ENCODE measurements at places on chromosomes 13 and 19.

- DNase-seq = peak; percentile 4
Measured at GRCh38 chr19:5873617-5874199, 3.4 kb upstream of the FUT5 start.

DNA sequence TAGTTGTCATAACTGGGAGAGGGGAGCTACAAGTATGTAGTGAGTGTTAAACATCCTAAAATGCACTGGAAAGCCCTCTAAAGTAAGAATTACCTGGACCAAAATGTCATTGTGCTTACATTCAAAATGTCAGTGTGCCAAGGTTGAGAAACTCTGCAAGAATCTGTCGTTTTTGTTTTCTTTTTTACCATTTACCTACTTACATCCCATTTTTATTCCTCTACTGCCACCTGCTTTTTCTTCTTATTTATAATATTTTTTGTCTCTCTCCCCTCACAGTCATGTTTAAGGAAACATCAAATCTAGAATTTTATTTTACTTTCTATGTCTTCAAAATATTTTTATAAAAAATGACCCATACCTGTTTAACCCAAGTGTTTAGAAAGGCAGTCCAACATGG, 226.4 kb downstream of the PCDH17 start:
- no peak for DNase-seq

DNA sequence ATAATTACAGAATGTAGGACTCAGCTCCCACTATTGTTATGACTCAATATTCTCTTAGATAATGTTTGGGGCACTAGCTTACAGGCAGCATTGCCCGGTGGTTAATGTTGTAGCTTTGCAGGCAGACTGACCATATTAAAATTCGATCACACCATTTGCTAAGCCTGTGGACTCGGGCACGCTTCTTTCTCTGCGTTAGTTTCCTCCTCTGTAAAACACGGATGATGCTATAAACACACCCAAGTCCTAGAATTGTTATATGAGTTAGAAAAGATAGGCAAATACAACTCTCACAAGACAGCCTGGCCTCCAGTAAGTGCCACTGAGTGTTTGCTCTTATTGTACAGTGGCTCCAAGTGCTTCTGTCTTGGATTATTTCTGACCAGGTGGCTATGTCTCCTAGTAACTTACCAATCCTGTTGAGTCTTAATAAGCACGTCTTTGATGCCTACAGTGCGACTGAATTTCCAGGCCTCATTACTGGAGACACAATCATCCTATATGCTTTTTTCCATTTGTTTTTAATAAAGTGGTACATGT, 50.0 kb upstream of the ALOX5AP start:
- no peak for DNase-seq

DNA sequence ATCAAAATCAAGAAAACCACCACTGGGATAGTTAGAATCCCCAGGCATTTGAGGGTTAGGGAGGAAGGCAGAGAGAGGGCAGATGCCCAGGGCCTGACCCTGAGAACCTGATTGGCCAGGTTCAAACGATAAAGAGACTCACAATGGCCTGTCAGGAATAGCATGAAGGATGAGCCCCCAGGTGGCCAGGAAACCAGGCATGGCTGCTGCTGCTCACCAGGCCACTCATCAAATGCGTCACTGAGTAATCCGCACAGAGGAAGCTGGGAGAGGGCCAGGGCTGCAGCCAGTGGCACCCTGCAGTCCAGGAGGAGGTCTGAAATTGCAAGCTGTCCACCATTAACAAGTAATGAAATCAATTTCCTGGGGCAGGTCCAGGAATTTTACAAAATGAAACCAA, 111.3 kb downstream of the KATNAL1 start:
- no peak for DNase-seq

- DNase-seq = no peak
Measured at GRCh38 chr13:102710261-102710679, 15.4 kb upstream of the METTL21C start.

- no peak for DNase-seq
Measured at GRCh38 chr19:31516756-31517155, 167.5 kb upstream of the TSHZ3 start.

- no peak for DNase-seq
Measured at GRCh38 chr13:42396901-42397655, 125.1 kb downstream of the AKAP11 start.
